Putamen (tissue), 1 donor: ENCODE measurements at places on chromosomes 2 and 18.

DNA sequence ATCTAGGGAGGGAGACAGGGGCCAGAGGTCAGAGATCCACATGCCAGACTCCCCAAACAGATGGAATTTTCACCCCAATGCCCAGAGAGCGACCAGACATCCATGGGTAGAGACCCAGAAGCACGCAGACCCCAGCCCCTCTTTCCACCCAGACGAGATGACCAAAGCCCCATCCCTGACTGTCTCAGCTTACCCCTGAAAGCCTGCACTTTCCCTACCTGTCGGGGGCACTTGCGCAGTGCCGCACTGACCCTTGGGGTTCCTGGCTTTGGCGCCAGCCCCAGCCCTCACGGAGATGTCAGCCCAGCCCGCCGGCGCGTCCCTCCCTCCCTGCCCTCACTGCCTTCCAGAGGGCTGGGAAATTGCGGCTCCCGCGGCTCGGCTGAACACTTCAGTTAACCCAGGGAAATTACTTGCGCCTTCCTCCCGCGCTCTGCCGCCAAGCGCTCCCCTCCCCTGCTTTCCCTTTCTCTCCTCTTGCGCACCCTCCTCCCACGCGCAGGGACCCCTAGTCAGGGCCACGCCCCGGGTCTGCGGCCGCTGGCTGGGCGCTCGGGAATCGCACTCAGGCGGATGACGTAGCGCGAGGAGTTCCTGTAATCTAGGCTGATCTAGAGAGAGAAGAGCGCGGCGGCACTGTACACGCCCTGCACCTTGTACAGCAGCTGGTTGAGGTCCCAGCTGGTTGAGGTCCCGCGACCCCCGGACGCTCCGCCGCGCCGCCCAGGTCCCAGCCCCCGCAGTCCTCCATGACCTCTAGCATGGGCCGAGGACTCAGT lies 12.0 kb downstream of the ALPG start:
- no peak for DNase-seq

GRCh38 chr2:163518762-163519161 lies 217.0 kb downstream of the FIGN start:
- DNase-seq = no peak

DNA sequence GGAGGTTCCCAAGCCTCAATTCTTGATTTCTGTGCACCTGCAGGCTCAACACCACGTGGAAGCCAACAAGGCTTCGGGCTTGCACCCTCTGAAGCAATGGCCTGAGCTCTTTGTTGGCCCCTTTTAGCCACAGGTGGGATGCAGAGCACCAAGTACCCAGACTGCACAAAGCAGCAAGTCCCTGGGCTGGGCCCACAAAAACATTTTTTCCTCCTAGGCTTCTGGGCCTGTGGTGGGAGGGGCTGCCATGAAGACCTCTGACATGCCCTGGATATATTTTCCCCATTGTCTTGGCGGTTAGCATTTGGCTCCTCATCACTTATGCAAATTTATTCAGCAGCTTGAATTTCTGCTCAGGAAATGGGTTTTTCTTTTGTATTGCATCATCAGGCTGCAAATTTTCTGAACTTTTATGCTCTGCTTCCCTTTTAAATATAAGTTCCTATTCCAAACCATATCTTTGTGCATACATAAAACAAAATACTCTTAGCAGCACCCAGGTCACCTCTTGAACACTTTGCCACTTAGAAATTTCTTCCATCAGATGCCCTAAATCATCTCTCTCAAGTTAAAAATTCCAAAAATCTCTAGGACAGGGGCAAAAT lies 9.0 kb upstream of the MATN3 start:
- DNase-seq = no peak

GRCh38 chr2:238954841-238955591 lies 107.1 kb downstream of the TWIST2 start:
- DNase-seq = no peak

DNA sequence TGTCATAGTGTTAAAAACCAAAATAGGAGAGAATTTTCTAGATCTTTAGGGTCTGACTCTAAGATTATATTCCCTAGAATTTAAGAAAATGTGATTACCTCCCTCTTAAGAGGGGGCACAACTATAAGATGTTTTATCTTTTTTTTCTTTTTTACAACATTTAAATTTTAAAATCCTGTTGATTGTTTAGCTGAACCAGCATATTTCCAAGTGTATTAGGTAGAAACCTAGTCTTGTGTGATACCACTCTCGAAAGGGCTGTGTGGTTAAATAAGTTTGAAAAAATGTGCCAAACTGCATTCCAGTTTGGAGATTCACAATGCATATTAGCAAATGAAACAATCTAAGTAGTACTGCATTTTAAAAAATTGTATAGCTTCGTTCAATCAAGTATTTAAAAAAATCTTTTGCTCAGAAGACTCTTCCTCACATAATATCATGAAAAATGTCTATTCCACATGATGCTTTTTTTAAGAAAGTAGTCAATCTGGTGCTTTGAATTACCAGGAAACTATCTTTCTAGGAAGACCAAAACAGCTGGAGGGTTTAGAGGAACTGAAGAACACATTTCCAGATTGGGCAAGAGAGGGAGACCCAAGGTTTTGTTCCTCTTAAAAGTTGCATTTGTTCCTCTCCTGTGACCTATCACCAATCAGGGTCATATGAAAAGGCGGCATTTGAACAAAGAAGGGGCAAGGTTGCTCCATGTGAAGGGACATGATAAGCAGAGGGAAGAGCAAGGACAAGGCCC lies 98.8 kb downstream of the DPP4 start:
- no peak for DNase-seq

DNA sequence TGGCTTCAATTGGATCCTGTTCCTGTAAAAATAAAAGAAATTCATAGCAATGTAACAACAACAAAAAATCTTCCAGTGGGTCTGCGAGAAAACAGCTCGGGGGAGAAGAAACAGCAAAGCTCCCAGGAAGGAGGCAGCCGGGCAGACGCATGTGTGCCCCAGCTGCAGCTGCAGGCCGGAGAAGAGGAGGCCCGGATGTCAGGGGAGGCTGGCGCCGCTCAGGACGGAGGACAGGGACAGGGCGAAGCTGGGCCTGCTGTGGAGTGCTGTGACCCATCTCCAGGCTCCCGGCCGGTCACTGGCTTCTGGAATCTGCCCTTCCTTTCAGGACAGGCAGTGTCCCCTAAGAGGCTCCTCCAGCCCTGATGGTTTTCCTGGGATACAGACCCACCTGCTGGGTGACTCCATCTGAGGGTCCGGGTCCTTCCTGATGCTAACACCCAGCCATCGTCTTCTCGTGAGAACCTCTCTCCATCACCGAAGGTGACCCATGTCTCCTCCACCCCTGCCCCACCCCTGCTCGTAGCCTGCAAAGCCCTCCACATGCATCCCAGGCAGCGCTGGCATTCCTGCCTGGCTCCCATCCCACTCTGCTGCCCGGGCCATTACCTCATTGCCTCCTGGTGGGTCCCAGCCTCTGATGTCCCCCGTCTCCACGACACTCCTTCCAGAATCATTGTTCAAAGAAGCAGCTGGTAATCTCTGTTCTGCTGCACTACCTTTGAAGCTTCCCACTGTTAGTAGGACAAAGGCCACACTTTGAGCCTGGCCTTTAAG lies 145.4 kb upstream of the TWIST2 start:
- no peak for DNase-seq

DNA sequence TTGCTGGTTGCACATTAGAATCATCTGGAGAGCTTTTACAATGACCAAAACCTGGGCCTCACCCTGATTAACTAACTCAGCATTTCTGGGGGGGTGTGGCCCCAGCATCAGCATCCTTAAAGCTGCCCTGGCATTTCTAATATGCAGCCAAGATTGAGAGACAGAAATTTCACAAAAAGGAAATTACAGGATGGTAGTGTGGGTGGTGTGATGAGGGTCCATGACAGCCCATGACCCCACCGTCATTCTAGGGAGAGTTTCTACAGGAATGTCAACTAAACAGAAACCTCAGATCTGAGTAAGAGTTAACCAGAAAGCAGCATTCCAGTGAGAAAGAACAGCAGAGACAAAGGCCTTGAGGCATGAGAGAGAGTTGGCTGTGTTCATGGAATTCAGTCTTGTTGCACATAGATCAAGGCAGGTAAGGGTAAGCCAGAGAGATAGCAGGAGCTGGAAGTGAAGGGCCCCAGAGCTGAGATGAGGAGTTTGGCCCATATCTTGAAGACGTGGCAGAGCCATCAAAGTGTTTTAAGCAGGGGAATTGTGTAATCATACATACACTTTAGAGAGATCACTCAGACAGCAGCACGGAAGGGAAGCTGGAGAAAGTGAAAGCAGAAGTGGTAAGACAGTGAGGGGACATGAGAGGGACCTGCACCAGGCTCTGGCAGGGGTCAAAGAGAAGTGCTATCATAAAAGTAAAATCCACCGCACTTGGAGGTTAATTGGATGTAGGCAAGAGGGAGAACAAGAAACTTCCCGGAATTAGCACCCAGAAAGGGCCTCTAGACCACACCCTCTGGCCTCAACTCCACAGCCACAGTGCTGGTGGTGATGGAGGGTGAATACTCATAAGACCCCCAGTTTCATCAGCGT lies 7.8 kb upstream of the TRABD2A start:
- DNase-seq = no peak

DNA sequence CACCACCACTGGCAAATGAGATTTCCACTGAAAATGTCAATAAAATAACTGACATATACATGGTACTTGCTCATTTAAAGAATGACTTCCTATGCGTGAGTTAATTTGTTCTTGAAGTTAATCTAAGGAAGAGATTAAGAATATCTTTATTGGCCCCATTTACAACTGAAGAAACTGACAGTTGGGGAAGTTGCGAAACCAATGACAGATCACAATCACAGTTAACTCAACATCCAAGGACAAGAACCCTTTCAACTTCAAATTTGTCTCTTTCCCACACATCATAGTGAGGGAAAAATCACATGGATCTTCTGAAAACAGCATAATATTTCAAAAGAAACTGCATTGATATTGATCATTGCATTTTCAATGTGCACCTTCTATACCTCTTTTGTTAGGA lies 565.4 kb downstream of the IRS1 start:
- DNase-seq = no peak

GRCh38 chr2:144774809-144775208 lies 254.9 kb upstream of the ZEB2 start:
- no peak for DNase-seq

DNA sequence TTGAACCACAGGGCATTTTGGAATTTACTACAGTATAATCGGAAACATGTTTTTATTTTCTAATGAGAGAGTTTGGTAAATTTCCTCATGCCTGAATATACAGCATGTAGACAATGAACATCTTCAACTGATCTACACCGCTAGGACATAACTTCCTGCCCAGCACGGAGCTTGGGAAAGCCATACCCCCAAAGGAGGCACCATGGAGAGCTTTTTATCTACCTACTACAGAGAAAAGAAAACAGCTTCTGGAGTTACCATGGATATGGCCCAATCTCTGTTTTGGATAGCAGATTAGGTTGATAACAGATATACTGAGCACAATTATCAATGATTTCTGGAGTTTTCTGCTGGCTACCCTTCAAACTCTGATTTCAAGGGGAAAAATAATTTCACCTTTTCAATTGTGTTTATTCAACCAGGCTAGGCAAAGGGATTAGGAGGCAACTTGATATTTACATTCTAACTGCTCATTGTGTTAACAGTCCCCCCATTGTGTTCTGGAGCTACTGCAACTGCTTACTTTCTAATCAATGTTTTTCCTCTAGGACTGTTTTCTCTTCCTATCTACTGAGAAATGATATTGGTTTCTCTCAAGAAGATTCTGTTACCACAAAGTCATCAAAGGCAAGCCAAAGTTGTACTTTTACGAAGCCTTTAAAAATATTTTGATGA lies 123.0 kb upstream of the ARHGAP28 start:
- DNase-seq = no peak
